Activated CD4-positive, CD25-positive, alpha-beta regulatory T cell (primary cell): ENCODE measurements at places on chromosomes 5 and 9.

- peak; percentile 65 for DNase-seq
Measured at GRCh38 chr9:120875954-120876841, 790 bp downstream of the PHF19 start.

- DNase-seq: no peak
Measured at GRCh38 chr9:21392270-21392669, 7.1 kb upstream of the IFNA2 start.

DNA sequence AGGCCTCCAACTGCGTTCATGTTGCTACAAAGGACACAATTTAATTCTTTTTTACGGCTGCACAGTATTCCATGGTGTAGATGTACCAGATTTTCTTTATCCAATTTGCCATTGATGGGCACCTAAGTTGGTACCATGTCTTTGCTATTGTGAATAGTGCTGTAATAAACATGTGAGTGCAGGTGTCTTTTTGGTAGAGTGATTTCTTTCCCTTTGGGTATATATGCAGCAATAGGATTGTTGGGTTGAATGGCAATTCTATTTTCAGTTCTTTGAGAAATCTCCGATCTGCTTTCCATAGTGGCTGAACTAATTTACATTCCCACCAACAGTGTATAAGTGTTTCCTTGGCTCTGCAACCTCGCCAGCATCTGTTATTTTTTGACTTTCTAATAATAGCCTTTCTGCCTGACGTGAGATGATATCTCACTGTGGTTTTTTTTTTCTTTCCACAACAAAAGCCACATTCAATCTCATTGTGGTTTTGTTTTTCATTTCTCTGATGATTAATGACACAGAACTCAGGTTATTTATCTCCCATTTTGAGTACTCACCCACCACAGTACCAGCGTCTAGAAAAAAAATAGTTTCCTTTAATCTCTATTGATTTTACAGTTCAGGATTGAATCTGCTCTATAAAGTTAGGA, 21.9 kb downstream of the ARRDC3 start:
- DNase-seq: no peak

- no peak for DNase-seq
Measured at GRCh38 chr9:76887003-76887821, 18.7 kb downstream of the PRUNE2 start.

GRCh38 chr9:94014920-94015319, 59.8 kb upstream of the BARX1 start:
- DNase-seq: no peak

DNA sequence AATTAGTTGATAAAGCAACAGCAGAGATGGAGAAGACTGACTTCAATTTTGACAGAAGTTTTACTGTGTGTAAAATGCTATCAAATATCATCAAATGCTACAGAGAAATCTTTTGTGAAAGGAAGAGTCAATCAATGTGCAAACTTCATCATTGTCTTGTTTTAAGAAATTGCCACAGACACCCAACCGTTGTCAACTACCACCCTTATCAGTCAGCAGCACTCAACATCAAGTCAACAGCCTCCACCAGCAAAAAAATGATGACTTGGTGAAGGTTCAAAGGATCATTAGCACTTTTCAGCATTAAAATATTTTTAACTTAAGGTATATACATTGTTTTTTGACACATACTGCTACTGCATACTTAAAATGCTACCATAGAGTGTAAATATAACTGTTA, 888.8 kb downstream of the CDH18 start:
- no peak for DNase-seq

GRCh38 chr9:79660615-79661014, 88.8 kb downstream of the TLE4 start:
- DNase-seq: no peak

DNA sequence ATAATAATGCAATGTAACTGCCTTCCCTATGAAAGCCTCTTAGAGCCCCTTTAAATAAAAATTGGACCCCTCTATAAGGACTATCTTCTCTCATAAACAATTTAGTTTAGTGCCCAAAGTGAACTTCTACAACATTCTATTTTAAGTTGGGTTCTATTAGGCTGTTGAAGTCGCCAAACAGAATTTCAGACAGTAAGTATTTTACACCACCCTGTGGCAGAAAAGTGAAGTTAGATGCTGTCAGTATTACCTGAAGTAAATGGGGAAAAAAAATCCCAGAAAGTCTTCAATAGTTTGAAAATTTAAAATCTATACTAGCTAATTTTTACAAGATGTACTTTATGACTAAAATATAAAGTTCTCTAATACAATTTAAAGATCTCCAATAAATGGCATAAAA, 29.5 kb downstream of the CAAP1 start:
- DNase-seq: no peak

GRCh38 chr9:126550891-126551351, 62.8 kb upstream of the LMX1B start:
- no peak for DNase-seq

DNA sequence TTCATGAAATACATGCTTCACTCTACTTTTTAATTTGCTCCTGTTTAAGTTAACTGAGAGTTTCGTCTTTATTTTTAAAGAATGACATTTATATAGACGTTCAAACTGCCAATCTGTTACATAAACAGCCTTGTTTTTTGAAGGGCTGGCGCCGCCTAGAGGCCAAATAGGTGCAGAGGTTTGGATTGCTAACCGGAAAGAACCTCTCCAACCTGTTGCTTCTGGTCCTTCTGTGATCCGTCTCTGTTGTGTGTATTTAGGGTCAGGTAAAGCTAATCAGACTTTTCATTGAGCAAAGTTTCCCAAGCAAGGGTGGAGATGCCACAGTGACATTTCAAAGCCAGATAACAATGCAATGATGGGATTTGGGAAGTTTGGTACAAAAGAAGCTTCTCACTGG, 39.5 kb upstream of the GLIS3 start:
- DNase-seq: peak; percentile 30

- DNase-seq: peak; percentile 87
Measured at GRCh38 chr5:131165119-131165727, at the start of gene HINT1. Gene HINT1, minus strand, starts transcription at chr5:131165256. Its CDS starts 51 bp downstream, at chr5:131165205.

GRCh38 chr5:127839072-127839471, 135.9 kb downstream of the CCDC192 start:
- no peak for DNase-seq

DNA sequence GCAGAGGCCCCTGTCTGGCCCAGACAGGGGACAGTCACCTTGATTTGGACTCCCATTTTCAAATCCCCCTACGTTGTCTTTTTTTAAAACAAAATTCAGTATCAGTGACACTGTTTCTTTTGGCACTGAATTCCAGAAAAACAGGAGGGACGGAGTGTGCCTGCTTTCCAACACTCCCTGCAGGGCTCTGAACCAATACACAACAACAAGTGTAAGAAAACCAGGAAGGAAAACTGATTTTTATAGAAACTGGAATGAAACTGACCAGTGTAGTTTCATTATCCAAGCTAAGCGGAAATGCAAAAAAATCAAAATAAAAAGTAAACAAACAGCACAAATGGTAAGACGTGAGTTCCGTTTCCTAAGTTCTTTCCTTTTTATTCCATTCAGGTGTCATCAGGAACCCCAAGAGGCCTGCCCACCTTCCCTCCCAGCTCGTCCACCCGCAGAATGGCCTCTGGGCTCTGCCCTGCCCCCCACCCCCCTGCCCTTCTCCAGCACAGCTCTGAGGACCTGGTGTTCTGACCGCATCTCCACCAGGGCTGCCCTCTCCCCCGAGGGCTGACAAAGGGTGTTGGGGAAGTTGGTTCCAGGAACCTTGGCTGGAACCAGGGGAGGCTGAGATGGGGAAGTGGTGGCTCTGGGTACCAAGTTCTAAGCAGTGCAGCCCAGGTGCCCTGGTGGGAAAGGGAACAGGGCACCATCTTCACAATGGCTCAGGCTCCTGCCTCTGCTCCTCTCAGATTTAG, 73.6 kb downstream of the PSD2 start:
- no peak for DNase-seq

GRCh38 chr9:135336722-135337527, 142.7 kb upstream of the PPP1R26 start:
- no peak for DNase-seq

DNA sequence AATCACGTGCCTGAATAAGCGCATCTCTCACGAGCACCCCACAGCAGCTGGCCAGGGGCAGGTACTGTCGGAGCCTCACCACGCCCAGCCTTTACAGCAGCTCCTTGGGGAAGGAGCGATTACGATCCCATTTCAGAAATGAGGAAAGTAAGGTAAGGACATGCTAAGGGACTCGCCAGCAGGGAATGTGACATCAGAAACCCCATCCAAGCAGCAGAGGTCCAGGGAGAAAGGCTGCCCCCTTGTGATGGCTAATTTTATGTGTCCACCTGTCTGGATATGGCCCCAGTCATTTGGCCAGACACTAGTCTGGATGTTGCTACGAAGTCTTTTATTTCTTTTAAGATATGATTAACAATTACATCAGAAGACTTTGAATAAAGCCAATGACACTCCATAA, 77.3 kb downstream of the UBE2QL1 start:
- no peak for DNase-seq

- peak; percentile 74 for DNase-seq
Measured at GRCh38 chr9:6757132-6757455, 679 bp upstream of the KDM4C start.

DNA sequence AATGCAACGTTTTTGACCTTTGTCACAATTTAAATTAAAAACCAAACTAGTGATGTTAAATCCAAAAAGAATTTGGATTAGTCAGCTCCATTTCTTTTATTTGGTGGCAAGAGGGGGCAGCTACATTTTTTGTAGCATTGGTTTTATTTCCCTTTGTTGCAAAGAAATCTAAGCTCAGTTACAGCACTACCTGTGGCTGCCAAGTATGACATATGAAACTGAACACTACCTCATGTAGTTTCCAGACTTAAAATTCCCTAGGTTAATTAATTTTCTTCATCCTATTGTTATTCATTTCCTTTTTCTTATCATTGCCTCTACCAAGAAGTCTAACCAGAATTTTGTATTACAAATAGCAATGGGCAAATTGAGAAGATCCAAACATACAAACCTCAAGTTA, 393.5 kb downstream of the BRINP1 start:
- DNase-seq: no peak

- no peak for DNase-seq
Measured at GRCh38 chr9:111691672-111692329, 30.4 kb downstream of the GNG10 start.

DNA sequence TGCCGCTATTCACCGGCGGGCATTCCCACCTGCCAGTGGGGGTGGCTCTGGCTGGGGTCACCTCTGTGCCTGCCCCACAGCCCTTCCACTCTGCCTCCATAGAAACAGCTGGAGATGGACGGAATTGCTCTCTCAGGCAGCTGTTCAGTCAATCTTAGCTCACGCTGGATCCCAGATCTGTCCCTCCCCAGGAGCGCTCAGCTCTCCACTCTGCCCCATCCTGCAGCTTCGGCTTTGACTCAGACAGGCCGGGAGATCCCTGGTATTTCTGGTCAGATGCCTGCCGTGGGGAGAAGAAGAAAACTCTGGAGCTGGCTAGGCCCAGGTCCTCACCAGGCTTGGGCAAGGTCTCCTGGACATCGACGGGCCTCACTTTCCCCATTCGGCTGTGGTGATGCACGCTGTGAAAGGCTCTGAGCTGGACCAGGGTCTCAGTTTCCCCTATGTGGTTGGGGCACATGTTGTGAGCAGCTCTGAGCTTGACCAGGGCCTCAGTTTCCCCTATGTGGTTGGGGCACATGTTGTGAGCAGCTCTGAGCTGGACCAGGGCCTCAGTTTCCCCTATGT, 7.6 kb upstream of the SLC9A3 start:
- no peak for DNase-seq

DNA sequence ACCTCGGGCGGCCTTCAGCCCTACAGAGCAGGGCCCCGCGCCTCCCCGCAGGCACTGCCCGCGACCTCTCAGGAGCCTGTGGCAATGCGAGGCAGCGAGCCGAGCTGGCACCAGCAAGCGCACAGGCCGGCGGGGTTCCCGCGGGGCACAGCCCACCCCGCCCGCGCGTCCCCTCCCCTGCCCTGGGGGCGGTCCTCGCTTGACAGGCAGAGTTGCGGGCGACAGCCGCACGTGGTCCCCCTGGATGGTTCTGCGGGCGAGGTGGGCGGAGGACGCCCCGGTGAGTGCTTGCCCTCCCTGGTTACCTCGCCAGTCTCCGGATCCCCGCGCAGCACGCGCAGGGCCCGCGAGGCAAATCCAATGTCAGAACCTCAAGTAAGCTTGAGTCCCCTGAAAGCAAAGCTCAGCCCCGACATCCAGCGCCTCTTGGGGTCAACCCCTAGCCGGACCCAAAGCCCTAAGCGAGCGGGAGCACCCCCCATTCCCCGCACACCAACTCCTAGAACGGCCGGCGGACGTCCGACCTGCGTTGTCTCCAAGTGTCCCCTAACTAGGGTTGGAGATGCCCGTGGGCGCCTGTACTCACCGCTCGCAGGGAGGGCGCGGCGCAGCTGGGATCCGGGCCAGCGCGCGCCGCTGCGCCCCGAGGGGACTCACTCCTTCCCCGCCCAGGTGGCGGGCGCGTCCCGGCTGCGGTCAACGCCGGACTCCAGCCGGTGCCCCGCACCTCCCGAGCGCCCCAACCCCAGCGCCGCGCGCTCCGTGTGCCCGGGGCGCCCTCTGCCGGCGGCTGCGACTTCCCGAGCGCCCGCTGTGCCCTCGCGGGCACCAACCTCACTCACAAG, at the start of gene DRD1:
Gene DRD1 (minus strand): TSS at position 123 of the 845 bp plus-strand sequence. CDS start 1,083 bp downstream, outside the sequence.
- peak; percentile 7 for DNase-seq

DNA sequence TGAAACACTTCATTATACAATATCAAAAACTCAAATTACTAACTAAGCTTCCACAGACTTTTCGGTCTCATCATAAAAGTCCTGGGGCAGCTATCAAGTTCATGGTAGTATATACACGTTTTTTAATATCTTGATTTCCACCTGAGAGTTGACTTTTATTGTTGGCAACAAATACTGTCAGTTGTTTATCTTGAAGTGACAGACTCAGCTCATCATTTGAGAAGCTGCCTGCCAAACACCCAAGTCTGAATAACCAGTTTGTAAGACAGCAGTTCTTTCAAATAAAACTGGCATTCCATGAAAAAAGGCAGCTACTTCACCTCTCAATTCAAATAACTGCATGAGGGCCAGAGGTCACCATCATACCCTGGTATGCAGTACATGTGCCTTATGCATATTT, 30.6 kb downstream of the SPACA9 start:
- no peak for DNase-seq

- no peak for DNase-seq
Measured at GRCh38 chr9:33698267-33698666, 97.1 kb upstream of the PRSS3 start.
